Activated CD4-positive, alpha-beta memory T cell treated with anti-CD3 and anti-CD28 coated beads for 36 hours (primary cell): ENCODE measurements at places on chromosomes 3 and 15. TPM values are rescaled to one million over a fixed set of nuclear protein-coding genes. Genes with fewer than 3 reads are reported as not detected.

GRCh38 chr3:193865339-193865738, 270.6 kb upstream of the HES1 start:
- DNase-seq: no peak

Gene CFAP161
- total RNA-seq: not detected

- DNase-seq: no peak
Measured at GRCh38 chr3:18389108-18389733, 35.9 kb downstream of the SATB1 start.

Gene GHSR
- total RNA-seq: not detected

DNA sequence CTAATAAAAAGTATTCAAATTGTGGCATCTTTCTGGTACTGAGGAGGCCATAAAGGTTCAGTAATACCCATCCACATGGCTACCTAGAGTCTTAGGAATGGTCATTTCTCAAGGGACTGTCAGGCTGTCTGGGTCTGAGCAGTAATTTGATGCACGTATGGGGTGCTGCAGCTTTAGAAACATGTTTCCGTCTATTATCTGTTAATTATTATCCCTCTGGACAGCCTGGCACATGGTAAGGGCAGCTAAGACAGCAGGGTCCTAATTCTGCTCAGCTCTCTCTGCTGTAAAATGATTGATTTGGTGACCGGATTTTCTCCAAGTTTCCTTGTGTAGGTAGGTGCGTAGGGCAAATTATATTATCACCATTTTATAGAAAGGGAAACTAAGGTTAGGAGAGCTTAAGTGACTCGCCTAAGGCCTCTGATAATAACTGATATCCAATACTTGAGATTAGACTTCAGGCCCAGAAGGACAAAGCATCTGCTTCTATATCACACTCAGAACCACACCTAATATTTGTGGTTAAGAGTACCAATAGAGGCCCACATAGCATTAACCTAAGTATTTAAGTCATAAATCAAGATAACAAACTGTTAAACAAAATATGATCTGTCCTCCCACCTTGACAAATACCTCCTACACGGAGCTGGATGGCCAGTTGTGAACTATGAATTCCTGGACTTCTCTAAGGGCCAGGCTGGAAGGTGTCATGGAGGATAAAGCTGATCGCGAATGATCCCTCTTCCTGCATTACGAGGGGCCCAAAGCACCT, 2.9 kb upstream of the RAP2B start:
- DNase-seq: no peak

- peak; percentile 18 for DNase-seq
Measured at GRCh38 chr3:137988152-137988551, 21.8 kb upstream of the CLDN18 start.

Gene SERPINI1
- total RNA-seq: 2.3 TPM

GRCh38 chr15:95857124-95857757, 473.3 kb upstream of the NR2F2 start:
- DNase-seq: no peak

GRCh38 chr3:191262650-191263049, 63.6 kb downstream of the OSTN start:
- no peak for DNase-seq

DNA sequence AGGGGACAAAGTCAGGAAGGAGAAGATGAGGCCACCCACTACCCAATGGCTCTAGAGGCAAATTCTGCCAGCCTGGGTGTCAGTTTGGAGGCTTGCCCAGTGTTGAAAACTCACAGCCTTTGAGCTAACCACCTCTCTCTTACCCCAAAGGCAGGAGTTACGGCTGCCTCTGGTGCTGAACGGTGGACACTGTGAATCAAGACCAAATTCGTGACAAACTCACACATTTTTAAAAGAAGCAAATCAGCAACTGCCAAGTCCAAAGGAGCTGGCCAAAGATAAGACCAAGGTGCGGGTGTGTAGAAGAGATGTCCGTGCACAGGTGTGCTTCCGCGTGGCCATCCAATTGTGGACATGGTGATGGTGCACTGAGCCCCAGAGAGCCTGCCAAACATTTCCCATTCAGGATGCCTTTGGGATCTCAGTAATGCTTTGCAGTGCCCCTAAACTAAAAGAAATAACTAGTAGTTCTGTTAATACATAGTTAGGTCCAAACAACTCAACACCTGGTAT, 74.6 kb downstream of the FAM174B start:
- DNase-seq: no peak

DNA sequence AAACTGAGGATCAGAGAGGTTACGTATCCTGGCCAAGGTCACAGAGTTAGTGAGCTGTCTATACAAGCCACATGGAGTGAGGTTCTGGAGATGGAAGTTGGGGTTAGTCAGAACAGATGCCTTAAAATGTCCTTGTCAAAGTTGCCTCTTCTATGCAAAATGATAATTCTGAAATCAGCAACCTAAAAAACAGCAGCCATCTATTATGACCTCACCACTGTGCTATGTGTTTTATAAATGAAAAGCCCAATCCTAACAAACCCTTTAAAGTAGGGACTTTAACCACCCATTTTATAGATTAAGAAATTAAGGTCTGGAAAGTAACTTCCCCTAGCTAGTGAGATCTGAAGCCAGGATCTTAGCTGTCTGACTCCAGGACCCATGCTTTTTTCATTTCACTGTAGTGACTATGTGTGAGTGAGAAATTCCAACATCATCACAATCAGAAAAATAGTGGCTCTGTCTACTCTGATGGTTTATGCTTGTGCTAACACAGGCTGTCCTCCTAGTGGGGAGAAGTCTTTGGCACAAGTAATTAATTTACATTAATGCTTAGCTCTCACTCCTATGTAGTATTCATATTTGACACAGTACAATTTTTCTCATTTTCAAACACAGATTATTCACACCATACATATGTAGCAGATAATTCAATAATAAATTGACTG, 143.6 kb downstream of the ANO10 start:
- DNase-seq: no peak

Gene STAB1
- 0.14 TPM for total RNA-seq

Gene SEMA5B
- total RNA-seq: not detected

- DNase-seq: no peak
Measured at GRCh38 chr15:77010857-77011256, 15.9 kb downstream of the PSTPIP1 start.

Gene MYEF2
- 24.7 TPM for total RNA-seq

DNA sequence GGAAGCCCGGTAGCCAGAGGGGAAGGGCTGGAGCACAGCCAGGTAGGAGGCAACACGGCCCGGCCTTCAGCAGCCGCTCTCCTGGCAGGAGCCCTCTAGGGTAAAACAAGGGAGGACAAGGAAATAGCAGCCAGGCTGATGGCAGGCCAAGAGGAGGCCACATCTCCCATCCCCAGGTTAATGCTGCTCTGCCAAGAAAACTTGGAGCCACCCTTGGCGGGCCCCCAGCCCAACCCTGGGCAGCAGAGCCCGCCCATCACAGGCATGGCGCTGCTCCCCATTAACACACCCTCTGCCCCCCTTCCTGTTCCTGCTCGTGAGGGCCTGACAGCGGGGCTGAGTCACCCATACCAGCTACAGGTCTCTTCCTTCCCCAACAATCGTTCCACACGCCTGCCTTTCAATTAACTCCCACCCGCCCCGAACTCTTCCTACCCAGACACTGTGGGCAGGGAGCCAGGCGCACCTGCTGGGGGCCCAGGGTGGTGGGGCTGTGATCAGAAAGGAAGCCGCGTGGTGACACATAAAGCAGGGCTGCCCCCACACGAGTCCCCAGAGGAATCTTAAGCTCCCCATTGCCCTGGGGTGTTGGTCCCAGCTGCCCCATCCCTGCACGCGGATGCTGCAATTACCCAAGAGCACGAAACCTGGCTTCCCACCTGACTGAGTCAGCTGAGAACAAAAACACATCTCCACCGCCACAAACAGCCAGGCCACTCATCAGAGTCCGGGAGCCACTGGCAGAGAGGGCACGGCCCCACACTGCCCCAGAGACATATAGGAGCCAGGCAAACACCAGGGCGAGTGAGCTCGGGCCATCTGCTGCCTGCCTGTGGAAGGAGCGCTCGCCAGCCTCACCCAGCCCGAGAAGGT, at the start of gene C15orf62:
TSS of gene C15orf62 (plus strand) at position 707 of the 873 bp plus-strand sequence. CDS start 516 bp downstream, outside the sequence.
- peak; percentile 57 for DNase-seq

Gene PATL2
- 17.2 TPM for total RNA-seq

Gene MESP2
- not detected for total RNA-seq

GRCh38 chr15:45162771-45163507, 24.8 kb downstream of the SHF start:
- peak; percentile 75 for DNase-seq

DNA sequence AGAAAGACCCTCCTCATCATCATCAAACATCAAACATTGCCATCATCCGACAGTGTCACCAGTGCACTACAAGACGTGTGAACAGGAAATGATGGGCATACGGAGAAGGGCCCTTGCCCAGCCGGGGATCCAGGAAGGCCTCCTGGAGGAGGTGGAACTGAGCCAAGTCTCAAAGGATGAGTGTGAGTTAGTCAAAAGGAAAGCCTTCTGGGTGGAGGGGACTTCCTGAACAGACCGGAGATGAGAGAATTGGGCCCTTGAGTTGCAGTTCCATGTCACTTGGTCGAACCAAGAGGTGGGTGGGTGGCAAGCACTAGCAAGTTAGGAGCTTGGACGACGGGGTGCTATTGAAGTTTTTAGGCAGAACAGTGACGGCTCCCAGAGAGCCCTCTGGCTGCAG, 8.5 kb downstream of the SEMA4B start:
- DNase-seq: peak; percentile 86

- no peak for DNase-seq
Measured at GRCh38 chr3:189195302-189195701, 23.5 kb downstream of the TPRG1 start.

- DNase-seq: peak; percentile 27
Measured at GRCh38 chr3:187783098-187783497, 37.8 kb upstream of the BCL6 start.

Gene DUOXA2
- not detected for total RNA-seq

Gene TUSC7
- total RNA-seq: not detected

Gene ZBED2
- total RNA-seq: 610 TPM

GRCh38 chr3:105688821-105689220, 180.0 kb downstream of the CBLB start:
- DNase-seq: no peak

GRCh38 chr3:114709102-114709501, 415.3 kb downstream of the TIGIT start:
- DNase-seq: no peak

GRCh38 chr15:95176794-95177577, 945.6 kb downstream of the MCTP2 start:
- no peak for DNase-seq

Gene LHFPL4
- total RNA-seq: not detected

DNA sequence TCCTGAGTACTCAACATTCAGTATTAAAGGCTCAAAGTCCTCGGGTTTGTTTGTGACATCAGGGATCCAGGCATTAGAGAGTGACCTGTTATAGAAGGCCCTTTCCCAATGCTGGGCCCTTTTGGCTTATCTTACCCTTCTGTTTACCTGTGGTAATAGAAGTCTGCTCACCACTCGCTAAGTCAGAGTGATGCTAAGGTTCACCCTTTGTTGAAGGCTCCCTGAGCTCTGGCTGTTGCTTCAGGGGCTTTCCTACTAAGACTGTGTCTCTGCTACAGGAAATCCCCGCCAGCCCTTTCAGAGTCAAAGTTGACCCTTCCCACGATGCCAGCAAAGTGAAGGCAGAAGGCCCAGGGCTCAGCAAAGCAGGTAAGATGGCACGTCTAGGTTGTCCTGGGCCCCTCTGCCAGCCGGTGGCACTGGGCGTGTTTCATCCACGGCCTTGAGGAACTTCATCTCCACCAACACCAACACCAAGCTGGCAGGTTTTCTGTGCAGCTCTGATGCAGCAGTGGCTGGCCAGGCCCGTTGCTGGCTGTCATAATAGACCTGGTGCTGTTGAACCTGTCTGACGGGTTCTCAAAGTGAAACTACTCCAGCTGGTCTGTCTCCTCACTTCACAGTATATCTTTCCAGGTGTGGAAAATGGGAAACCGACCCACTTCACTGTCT, 99.1 kb downstream of the DNASE1L3 start:
- DNase-seq: peak; percentile 20

GRCh38 chr3:151382671-151383070, 1.9 kb downstream of the P2RY12 start:
- no peak for DNase-seq

Gene KY
- total RNA-seq: not detected
